ENCODE measurements at places on chromosomes 16 and 17. TPM values are rescaled to one million over a fixed set of nuclear protein-coding genes. Genes with fewer than 3 reads are reported as not detected.

The PPY gene
- not detected for polyA plus RNA-seq

- DNase-seq, result peak; percentile 15
These were observed 165.1 kb upstream of the CDC42EP4 start for GRCh38 chr17:73476890-73477350.

DNA sequence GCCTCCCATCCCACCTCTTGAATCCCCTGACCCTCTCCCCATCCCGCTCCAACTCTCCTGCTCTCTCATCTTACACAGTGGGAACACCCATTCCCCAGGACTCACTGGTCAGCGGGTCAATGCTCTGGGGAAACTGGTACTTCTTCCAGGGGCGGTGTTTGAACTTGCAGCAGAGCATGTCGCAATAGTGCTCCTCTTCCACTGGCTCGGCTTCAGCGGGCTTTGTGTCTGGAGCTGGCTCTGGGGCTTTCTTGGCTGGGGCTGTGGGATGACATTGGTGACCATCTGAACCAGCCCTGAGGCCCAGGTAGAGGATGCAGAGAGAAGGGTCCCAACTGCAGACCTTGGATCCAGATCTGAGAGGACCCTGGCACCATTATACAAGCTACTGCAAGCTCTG is 51.9 kb downstream of the CNGB1 start:
- no peak for DNase-seq

DNA sequence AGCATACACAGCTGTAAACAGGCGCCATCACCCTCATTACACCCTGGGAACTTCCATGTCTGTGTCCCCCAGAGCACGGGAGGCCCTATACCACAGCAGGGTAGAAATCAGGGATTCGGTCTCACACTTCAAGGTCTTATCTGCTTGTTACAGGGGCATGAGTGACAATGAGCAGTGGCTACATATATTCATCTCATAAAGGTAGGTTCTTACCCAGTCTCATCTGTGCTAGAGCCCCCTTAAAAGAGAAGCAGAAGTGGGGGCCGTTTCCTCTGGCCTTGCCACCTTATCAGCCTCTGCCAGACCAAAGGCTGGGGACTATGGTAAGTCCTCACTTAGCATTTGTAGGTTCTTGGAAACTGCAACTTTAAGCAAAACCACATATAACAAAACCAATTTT is 46.5 kb downstream of the IRX5 start:
- DNase-seq, result no peak

DNA sequence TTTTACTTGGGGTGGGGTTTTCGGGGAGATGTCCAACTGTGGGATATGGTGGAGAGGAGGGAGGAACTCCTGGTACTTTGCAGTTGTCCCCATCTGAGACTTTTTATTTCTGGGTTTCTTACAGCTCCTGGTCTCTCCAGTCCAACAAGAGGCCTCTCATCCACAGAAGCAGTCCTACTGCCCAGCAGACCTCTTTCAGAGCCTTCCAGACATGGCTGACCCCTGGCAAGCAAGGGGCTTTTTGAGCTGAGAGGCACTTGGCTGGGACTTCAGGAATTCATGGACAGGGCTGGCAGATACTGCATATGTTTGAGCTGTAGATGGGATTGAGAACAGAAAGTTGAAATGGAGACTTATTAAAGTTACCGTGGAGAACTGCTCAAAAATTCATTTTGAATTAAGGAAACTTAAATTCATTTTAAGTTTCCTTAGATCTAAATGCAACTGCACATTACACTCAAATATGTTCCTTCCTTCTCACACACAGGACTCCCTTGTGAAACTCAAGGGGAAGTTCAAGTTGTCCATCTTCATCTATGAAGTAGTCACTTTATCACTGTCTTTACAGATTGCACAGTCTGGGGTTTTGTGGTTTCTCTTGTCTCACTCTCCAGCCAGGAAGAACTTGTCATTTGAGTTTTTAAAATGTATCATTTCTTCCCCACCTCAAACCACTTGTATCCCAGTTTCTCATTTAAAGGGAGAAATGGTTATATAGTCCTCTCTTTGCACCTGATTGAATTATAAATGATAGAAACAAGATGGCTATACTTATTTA is 1.1 kb downstream of the LASP1NB start:
- DNase-seq, result no peak

GRCh38 chr17:78572239-78573205 is 4.7 kb downstream of the DNAH17 start:
- no peak for DNase-seq

Measured in muscle of arm (tissue), 14 donors.